ENCODE measurements at places on chromosomes 3 and 15. TPM values are rescaled to one million over a fixed set of nuclear protein-coding genes. Genes with fewer than 3 reads are reported as not detected.

DNA sequence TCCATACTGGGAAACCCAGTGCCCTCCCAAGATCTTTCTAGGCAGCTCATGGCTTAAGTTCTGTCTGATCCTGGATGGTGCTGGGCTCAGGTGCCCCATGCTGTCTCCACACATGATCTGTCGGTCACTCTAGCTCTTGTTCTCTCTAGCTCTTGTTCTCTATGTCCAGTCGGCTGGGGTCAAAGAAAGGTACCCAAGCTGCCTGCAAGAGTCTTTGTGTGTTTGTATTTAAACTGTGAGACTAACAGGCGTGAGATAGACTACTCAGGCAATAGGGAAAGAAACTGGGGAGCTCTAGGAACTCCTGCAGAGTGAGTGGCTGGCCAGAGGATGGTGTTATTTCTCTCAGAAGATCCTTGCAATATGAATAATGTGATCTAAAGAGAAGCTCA lies 40.2 kb downstream of the GPR156 start:
- DNase-seq: no peak

DNA sequence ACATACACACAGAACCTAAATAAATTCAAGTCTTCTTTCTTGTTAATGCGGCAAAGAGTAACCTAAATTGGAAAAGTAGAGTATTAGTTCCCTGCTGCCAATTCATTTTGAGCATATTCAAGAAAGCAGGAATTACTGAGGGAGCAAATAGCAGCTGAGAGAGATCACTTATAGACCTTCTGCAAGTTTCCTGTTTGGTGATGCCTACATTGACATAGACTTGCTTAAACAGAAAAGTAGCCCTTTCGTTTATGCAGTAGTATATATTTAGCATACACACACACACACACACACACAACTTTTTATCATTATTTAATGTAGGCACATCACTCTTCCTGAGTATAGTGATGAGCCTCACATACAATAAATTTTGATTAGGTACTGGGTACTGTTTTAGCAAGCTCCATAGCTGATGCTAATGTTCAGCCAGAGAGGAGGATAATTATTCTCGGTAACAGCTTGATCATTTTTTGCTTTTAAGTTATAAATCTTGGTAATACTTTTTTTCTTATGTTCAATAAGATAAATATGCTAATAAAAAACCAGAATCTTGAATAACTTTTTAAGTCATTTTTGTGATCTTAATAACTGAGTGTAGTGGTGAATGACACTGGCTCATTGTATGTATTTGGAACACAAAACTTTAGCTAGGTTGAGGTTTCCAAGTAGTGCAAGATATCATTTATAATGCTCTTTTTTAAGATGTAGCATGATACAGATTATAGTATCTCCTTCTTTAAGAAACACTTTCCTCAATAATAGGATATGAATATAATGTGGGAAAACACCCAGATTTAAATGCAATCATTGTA lies 174.7 kb downstream of the MBNL1 start:
- DNase-seq: peak; percentile 7

DNA sequence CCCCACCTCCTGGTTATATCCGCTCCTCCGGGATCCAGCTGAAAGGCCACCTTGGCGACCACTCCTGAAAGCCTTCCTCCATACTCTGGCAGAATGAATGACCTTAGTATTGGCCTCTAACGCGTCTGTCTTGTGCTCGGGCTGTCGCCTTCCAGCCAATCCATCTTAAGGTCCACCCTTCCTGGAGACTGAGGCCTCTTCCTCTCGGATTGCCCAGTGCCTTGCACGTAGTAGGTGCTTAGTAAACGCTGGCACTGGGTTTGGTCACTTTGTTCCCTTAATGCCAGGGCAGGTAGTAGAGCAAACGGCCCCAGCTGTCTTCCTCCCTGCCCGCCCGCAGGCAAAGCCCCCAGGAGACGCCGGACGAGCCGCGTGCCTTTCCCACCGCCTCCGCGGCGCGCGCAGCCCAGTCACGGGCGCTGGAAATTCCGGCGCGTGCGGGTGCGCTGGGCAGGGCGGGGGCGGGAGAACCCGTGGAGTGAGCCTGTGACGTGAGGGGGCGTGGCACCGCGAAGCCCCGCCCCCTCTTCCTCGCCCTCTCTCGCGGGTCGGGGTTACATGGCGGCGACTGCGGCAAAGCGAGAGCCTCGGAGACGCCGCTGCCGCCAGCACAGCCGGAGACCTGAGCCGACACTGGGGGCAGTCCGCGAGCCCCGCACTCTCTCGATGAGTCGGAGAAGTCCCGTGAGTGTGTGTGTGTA lies at the start of gene MAPK6:
MAPK6 (plus strand) TSS at position 527 of the 701 bp plus-strand sequence. CDS start 27,242 bp downstream, outside the sequence.
- DNase-seq: peak; percentile 90

DNA sequence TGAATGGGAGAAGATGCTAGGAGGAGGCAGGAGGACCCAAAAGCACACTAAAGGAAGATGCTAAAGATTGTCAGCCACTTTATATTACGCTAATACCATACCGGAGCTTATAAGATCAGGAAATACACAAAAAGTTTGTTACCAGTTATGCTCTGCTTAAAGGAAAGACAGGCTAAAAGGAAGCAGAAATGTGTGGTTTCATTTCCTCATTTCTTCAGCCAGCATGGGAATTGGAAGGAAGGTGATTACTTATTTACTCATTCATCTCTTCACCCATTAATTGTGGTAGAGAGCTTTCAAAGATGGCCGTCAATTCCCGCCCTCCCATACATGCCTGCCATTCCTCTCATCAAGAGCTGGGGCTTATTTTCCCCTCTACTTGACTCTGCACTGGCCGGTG lies 26.7 kb upstream of the TMEM158 start:
- DNase-seq: no peak

Gene IGF2BP2
- 108 TPM for total RNA-seq

GRCh38 chr3:159941038-159942000 lies 47.3 kb upstream of the IL12A start:
- peak; percentile 20 for DNase-seq

DNA sequence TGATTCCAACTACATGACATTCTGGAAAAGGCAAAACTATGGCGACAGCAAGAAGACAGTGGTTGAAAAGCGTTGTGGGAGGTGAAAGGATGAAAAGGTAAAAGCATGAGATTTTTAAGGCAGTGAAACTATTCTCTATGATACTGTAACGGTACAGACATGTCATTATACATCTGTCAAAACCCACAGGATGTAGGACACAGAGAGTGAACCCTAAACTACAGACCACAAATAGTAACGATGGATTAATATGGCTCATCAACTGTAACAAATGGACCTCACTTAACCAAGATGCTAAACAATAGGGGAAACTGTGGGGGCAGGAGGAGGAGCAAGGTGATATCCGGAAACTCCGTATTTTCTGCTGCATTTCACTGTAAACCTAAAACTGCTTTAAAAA lies 39.1 kb downstream of the MYO9A start:
- no peak for DNase-seq

Gene AHSG
- not detected for total RNA-seq

Data from MCF 10A (cell line).